ENCODE measurements at places on chromosomes 16 and 17. TPM values are rescaled to one million over a fixed set of nuclear protein-coding genes. Genes with fewer than 3 reads are reported as not detected.

DNA sequence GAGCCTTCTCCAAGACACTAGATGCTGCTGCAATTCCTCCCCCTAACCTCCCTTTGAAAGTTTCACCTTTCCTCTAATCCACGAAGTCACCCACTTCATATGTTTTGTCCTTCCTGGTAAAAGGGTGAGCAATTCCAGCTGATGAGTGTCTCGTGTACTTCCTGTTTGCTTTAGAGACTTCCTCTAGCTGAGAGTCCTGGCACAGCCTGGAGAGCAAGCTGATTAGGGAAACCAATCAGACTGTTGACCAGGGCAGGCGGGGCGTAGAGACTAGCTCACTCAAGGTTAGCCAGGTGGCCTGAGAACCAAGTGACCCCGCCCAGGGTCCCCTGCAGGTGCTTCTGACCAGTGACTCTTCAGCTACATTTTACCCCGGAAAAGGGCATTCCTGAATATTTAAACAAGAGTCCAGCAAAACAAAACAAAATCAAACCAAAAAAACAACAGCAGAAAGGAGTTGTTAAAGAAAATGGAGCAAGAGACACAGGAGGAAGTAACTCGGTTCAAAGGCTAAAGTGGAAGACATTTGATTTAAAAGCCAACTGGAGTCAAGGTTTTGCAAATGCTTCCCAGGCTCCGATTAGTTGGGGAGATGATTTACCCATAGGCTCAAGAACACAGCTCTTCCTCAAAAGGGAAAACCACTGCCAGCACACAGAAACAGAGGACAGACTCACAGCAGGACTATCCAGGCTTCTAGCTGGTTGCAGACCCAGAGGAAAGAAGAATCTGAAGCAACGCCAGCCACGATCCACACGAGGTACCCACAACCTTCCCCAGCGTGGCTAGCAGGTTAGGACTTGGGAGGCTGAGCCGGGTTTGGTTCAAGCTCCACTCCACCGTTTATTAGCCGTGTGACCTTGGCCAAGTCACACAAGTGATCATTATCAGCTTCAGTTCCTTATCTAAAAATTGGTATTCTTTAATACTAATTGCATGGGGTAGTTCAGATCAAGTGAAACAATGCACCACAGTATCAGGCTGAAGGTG lies 13.4 kb downstream of the HSPB9 start:
- DNase-seq: peak; percentile 80

- DNase-seq: no peak
Measured at GRCh38 chr17:39647256-39647655, 10.3 kb downstream of the STARD3 start.

DNA sequence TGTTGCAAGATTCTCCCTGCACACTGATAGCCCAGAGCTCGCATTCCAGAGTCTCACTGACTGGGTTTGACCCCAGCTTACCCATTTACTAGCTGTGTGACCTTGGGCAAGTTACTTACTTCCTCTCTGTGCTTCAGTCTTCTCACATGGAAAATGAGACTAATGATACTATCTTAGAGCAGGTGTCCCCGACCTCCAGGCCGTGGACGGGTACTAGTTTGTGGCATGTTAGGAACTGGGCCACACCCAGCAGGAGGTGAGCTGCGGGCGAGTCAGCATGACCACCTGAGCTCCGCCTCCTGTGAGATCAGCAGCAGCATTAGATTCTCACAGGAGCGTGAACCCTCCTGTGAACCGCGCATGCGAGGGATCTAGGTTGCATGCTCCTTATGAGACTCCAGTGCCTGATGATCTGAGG lies 15.8 kb downstream of the ANKFY1 start:
- peak; percentile 18 for DNase-seq

DNA sequence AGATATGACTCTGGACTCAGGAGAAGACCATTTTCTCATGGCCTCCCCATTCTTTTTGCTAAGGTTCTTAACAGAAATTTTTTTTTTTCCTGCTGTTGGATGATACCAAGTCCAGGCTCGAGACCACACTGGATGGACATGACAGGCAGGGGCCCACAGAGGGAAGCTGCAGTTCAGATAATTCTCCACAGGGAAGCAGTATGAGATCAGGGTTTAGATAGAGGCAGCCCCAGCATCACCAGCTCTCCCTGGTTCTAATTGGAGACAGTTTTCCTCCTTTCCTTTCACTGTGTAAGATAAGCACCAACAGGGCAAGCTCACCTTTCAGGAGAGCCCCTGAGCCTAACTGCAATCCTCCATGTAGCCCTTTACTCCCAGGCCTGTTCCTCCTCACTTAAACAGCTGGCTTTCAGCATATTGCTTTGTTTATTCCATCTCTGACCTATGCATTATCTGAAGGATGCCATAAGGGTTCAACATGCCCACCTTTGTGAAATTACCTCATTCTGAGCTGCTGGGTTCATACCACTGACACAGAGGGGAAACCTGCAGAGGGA lies 108.1 kb downstream of the SNX11 start:
- peak; percentile 75 for DNase-seq

DNA sequence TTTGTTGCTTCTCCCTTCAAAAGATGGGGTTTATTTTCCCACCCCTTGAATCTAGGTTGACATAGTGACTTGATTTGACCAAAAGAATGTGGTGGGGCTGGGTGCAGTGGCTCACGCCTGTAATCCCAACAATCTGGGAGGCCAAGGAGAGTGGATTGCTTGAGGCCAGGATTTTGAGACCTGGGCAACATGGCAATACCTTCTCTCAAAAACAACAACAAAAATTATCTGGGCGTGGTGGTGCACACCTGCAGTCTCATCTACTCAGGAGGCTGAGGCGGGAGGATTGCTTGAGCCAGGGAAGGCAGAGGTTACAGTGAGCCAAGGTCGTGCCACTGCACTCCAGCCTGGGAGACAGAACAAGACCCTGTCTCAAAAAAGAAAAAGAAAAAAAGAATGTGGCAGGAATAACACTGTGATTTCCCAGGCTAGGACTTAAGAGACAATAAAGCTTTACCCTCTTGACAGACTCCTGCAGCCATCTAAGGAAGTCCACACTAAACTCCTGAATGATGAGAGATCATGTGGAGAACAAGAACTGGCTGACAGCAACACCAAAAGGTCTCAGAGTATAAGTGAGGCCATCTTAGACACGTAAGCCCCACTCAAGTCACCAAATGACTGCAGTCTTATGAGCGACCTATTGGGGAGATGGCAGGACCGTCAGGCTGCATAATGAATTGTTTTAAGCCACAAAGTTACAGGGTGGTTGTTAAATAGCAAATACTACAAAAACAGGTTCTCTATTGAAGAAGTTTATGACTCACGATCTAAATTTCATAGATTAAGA lies 37.0 kb downstream of the FBXL20 start:
- no peak for DNase-seq

- DNase-seq: no peak
Measured at GRCh38 chr17:75521951-75522727, 3.4 kb upstream of the LLGL2 start.

- DNase-seq: no peak
Measured at GRCh38 chr16:57883953-57884654, 81.8 kb upstream of the KIFC3 start.

DNA sequence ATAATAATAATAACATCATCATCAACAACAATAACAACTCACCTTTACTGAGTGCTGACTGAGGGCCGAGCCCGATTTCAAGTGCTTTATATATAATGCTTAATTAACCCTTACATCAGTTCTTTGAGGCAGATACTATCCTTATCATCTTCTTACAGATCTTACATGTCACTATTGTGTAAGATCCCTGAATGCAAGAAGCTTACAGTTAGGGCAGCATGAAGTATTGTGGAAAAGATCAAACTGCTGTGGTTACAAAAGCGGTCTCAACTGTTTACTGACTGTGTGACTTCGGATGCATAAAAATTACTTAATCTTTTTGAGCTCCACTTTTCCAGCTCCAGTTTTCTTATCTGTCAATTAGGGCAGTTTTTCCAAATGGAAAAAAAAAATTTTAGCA lies 3.3 kb downstream of the VAT1 start:
- DNase-seq: no peak

GRCh38 chr17:66782851-66783250 lies 52.1 kb upstream of the CACNG5 start:
- no peak for DNase-seq

GRCh38 chr16:69831212-69832123 lies 69.3 kb downstream of the WWP2 start:
- DNase-seq: no peak

DNA sequence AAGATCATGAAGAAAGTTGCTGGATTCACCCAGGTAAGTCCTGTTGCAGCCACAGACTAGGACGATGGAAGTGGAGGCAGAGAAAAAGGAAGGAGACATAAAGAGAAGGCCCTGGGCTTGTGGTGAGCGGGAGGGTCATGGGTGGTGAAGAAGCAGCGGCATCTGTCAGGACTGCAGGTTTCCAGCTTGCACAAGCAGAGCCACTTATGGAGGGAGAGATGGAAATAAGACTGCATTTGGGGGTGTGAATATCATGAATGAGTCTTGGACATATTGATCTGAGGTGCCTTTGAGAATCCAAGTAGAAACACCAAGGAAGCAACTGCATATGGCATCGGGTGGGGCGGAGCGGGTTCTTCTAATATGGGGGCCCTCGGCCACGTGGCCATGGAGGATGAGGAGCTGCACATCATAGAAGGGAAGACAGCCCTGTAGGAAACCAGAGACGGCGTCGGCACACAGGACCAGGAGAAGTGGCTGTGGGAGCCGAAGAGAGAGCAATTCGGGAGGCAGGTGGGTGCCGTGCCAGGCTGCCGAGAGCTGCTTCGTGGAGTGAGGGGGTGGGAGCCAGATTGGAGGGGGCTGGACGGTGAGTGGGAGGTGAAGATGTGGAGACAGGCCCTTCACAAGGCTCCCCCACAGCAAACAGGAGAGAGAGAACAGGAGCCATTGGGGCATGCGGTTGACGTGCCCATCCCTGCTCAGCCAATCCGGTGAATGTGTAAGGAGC lies 243.5 kb downstream of the GSG1L start:
- no peak for DNase-seq

- DNase-seq: no peak
Measured at GRCh38 chr16:1258906-1259759, 3.3 kb downstream of the TPSD1 start.

- DNase-seq: no peak
Measured at GRCh38 chr17:65730711-65731169, 169.3 kb upstream of the AXIN2 start.

GRCh38 chr16:56673921-56674320 lies 4.3 kb downstream of the MT1H start:
- peak; percentile 60 for DNase-seq

DNA sequence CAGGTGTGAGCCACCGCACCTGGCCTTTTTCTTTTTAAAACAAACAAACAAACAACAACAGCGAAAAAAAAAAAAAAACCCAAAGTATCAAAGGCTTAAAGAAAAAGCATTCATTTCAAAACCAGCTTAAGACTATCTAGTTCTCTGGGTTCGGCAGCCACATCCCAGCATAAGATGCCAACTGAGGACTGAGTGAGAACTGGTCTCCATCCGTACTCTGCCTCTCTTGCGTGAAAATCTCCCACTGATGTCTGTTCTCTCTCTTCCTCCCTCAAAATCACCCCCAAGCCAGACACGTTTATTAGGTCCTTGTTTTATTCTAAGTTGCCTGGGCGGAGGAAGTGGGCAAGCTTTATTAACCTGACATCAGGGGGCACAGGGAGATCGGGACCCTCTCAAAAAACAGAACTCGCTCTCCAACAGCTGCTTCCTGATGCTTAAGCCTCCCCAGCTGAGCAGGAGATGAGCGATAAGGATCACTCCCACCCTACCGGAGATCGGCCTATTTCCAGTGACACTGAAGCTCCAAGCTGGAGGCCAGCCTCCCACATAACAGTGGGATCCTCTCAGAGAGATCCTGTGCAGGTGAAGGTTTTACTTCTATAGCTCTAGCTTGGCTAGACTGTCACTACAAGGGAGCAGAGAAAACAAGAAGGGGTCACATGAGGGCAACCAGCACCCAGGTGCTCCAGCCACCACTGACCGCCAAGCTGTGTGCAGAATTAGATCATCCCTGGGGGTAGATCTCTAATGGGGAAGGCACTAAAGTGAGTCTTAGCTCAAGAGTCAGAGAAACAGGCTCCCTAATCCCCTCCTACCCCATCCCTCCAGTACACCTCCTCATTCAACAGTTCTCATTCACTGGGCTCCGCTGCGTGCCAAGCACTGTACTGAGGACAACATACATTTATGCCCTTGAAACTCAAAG lies 13.6 kb downstream of the CDC42EP4 start:
- DNase-seq: no peak

- DNase-seq: peak; percentile 38
Measured at GRCh38 chr17:2412561-2413021, 11.7 kb upstream of the MNT start.

Gene BCAS3
- total RNA-seq: 2.3 TPM

Gene UBE2Z
- total RNA-seq: 123 TPM

Gene COX6A2
- not detected for total RNA-seq

Gene TMEM92
- 2.5 TPM for total RNA-seq

Gene COIL
- total RNA-seq: 15.1 TPM

Gene MYL4
- total RNA-seq: not detected

Gene JPH3
- not detected for total RNA-seq

Gene TMEM235
- total RNA-seq: not detected

Gene SETD1A
- 5.3 TPM for total RNA-seq
